Activated CD4-positive, alpha-beta T cell treated with anti-CD3 and anti-CD28 coated beads, Interleukin-2, amount 50 U/mL, for 4 hours (primary cell): ENCODE measurements at places on chromosomes 11 and 22.

- DNase-seq: no peak
Measured at GRCh38 chr11:128492903-128493569, 94.3 kb downstream of the ETS1 start.

DNA sequence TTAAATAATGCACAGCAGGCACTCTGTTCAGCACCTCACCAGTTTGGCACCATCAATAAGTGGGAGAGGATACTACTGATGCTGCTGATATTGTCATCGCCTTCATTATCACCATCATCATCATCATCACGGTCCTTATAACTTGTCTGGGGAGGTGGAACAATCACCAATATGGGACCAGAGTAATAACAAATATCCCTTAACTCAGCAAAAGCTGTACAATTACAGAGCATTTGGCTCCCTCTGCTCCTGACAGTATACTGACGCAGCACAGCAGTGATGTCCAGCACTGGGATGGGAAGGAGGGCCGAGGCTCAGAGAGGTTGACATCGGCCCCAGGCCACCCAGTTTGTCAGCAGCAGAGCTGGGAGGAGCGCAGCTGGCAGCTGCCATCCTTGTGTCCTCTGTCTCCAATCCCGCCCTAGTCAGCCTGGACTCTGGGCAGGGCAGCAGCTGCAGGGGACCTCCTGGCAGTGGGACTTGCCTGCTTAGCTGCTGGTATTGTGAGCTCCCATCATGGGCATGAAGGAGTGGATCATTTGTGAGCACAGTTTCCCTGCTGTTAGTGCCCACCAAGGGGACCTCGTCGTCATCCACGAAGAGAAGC lies 90.0 kb downstream of the DHCR7 start:
- DNase-seq: no peak

DNA sequence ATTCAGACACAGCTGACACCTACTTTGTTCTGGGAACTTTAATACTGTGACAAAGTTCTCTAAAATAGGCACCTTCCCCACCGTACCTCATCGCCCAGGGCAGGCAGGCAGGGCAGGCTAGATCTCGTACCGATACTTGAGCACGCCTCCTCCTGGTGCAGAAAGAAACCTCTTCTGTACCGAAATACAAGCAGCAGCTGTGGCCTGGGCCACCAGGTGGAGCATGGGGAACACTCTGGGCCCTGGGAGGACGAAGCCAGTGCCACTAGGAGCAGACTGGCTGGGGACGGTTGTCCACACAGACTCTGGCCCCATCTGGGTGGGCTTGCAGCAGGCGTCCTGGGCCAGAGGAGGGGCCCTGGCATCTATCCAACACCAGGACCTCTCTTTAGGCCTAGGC lies 12.8 kb downstream of the PMM1 start:
- no peak for DNase-seq

- no peak for DNase-seq
Measured at GRCh38 chr11:118530180-118530682, 761 bp upstream of the TMEM25 start.

GRCh38 chr11:7968686-7969085 lies 3.4 kb upstream of the NLRP10 start:
- no peak for DNase-seq

- no peak for DNase-seq
Measured at GRCh38 chr22:22103078-22103875, 120.7 kb upstream of the TOP3B start.

DNA sequence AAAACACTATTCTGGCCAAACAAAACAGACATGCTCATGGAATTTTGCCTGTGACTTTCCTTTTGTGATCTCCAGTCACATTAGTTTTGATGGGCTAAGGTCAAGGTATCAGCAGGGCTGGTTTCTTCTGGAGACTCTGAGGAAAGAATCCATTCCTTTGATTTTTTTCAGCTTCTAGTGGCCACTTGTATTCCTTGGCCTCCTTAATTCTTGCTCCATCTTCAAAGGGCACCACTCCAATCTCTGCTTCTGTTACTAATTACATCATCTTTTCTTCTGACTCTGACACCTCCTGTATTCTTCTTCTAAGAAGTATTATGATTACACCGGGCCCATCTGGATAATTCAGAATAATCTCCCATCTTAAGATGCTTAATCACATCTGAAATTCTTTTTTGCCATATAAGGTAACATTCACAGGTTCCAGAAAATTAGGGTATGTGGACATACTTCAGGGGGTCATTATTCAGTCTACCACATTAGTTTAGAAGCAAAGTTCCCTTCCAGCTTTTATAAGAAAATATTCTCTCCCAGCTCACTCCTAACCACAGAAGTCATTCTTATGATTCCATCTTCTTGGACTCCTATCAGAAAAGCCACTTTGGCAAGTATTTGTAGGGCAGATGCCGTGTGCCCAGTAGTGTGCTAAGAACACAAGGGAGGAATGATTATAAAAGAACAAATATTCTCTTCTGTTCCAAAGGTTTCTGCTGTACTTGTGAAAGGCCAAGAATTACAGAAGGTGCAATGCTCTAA lies 56.4 kb upstream of the FSHB start:
- DNase-seq: no peak

GRCh38 chr11:19769820-19770219 lies 57.2 kb downstream of the NAV2 start:
- DNase-seq: no peak

GRCh38 chr22:45840483-45840882 lies 136.5 kb downstream of the WNT7B start:
- no peak for DNase-seq

GRCh38 chr11:36510594-36510942 lies 496 bp upstream of the TRAF6 start:
- no peak for DNase-seq

GRCh38 chr11:117410238-117410637 lies 82.6 kb downstream of the CEP164 start:
- no peak for DNase-seq

GRCh38 chr11:35526370-35526792 lies 965 bp upstream of the PAMR1 start:
- DNase-seq: no peak

DNA sequence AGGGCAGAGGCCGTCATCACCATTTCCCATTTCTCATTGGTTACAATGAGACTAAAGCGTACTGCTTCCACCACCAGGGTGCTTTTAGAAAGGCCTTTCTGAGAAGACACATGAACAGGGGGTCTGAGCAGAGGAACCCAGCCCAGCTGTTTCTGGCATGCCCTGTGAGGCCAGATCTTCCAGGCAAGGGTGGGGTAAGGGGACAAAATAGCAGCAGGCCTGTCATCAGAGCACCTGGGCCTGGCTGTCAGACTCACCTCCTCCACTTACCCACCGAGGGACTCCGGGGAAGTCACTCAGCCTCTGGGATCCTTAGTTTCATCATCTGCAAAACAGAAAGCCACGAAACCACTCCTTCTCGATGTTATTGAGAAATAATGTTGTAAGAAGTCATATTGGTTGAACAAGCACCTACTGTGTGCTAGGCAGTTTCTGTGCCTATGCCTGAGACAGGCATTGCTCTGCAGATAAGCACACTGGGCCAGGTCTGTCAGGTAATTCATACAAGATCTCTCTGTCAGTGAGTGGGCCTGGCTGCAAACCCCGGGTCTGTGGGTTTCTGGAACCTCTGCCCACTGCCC lies 8.8 kb upstream of the WNT11 start:
- DNase-seq: no peak

GRCh38 chr11:93591247-93591898 lies 48.2 kb upstream of the SMCO4 start:
- no peak for DNase-seq

DNA sequence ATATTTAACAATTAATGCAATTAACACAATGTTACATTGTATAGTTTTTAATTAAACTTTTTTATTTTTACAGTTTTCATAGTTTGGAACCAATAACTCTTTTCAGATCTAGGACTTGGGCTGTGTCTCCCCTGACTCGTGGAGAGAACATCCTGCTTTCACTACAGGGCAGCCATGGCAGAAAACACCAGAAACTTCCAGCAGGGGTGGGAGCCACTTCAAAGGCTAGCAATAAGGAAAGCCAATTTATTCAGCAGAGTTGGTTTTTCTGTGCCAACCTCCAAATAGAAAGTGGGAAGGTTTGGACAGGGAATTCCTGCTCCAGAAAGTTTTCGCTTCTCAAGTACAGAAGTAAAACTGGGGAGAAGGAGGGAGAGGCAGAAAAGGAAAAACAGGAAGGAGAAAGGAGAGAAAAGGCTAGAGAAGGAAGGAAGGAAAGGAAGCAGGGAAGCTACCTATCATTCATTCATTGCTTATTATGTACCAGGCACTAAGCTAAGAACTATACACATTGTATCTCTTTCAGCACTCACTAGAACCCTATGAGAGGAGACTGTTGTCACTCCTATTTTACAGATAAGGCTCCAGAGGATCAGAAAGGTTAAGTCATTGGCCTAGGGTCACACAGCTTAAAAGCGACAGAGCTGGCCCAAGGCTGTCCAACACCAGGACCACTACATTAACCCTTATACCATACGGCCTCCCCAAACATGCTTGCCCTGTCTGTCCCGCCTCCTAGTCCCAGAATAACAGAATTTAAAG lies 54.8 kb upstream of the CREB3L1 start:
- DNase-seq: no peak

GRCh38 chr22:48182031-48182430 lies 1419.6 kb downstream of the TBC1D22A start:
- DNase-seq: no peak

DNA sequence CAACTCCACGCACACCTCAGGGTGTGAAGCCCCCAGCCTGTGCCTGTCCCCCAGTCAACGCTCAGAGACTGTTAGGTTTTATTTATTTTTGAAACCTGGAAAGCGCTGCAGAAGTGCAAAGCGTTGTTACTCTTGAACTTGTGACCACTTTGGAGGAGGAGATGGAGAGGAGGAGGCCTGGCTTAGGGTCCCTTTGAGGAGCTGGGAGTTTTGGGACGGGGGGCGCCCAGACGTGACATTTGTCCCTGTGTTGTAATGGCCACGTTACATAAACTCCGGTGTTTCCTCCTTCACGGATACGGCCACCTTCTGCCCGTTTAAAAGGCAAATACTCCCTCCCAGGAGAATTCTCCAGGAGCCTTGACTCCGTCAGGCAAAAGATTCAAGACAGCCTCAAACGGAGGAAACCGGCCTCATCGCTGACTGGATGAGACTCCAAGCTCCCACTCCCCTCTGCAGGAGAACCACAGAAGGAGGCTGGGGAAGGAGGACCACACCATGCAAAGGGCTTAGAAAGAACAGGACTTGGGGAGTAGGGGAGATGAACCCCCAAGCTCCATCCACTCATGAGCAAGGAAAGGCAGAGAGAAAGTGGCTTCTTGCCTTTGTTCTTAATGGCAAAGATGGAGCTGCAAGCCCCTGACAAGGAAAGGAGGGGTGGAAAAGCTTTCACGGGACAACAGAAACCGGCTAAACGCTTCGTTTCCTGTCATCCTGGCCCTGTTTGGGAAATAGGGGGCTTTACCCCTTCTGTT lies 630 bp downstream of the PIK3IP1 start:
- DNase-seq: no peak

- DNase-seq: no peak
Measured at GRCh38 chr22:25068707-25069106, 116.2 kb downstream of the KIAA1671 start.

DNA sequence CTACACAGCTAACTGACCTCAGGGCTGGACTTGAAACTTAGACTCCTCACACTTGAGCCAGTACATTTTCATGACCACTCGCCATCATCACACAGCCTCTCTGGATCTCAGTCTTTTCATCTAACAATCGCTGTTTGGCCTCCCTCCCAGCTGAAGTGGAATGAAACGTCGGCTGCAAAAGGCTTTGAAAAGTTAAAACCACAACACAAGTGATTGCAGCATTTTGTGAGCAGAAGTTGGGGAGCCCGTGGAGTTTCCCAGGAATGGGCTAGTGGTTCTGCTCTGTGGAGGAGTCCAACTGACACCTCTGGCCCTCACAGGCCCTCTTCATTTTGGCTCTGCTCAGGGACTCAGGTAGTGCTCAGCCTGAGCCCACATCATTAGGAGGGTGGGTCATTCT lies 35.9 kb upstream of the TRIM29 start:
- DNase-seq: no peak

- no peak for DNase-seq
Measured at GRCh38 chr11:104556606-104557301, 341.5 kb downstream of the CASP12 start.

DNA sequence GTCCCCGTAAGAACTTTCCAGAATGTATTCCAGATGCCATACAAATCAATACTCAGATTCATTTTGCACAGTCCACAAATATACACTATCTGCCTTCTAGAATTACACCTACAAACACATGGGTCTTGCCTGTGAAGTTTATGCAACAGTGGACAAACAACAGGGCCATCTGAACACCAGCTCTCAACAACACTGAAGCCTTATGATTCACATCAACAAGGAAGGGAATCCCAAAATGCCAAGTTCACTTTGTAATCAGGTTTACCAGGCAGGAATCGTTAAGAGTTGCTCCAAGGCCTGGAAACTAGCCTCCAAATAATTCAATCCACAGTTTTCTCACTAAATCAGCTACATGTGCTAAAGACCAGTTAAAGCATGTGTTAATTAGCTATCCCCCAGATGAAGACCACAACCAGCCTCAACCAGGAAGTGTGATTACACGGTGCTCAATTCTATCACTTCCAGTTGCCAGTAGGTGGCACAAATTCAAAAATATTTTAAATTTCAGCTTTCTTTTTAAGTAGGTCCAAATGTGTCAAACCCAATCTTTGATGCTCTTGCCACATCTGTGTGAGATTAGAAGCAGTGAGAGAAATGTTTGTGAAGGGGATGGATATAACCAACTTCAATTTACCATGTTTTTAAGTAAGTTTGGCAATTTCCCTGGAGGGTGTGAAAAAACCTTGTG lies 139.1 kb upstream of the BDNF start:
- DNase-seq: no peak

GRCh38 chr11:103587901-103588788 lies 448.3 kb upstream of the DDI1 start:
- no peak for DNase-seq

- no peak for DNase-seq
Measured at GRCh38 chr11:81203876-81204275, 1529.8 kb downstream of the FAM181B start.

- DNase-seq: no peak
Measured at GRCh38 chr11:65915821-65916251, 3.0 kb downstream of the C11orf68 start.

- DNase-seq: no peak
Measured at GRCh38 chr22:45688600-45689080, 17.0 kb downstream of the ATXN10 start.

GRCh38 chr11:17157761-17158160 lies 50.0 kb downstream of the PIK3C2A start:
- DNase-seq: no peak

DNA sequence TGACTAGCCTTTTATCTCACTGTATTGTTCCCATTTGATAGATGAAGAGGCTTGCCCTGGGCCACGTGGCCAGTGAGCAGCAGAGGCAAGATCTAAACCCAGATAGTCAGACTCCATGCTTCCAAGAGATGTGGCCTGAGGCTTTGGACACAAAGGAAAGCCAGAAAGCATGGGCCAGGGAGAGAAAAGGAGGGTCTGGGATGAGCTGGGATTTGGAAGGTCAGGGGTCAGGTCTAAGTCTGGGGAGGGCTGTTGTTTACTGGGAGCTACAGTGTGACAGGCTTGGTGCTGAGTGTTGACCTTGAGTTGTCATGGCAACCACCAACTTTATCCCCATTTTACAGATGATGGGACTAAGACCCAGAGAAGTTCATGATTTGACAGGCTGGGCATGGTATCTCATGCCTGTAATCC lies 2.1 kb downstream of the SLC35E4 start:
- DNase-seq: no peak
